ENCODE measurements at places on chromosomes 5 and 9.

DNA sequence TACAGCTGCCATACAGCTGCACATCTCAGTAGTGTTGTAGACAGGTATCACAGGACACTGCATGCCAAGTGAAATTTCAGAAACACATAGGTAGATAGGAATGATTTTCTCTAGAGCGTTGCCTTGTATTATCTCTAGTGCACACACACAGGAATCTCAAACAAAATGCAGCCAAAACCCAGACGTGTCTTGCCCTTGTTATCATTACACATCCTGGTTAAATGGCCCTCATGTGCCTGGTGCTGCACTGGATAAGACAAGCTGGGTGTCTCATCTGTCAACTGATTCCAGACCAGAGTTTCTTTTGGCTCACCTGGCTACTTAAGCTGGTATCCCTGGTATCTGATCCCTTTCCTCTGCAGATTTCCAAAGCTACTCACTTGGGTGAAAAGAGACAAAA is 59.7 kb downstream of the SAXO1 start:
- no peak overlapping the region for H3K27ac ChIP-seq
- H3K4me3 ChIP-seq = no peak overlapping the region
- H3K27me3 ChIP-seq = peaks cover 5% of the 10 kb centered on the region

GRCh38 chr5:74257645-74258313 is 382.7 kb downstream of the ENC1 start:
- H3K27me3 ChIP-seq = no peaks in the 10 kb centered on the region
- DNase-seq = no peak
- H3K4me1 ChIP-seq = no peaks in the 10 kb centered on the region
- H3K27ac ChIP-seq = no peak overlapping the region
- no peaks in the 10 kb centered on the region for H3K36me3 ChIP-seq
- no peak overlapping the region for H3K4me3 ChIP-seq

DNA sequence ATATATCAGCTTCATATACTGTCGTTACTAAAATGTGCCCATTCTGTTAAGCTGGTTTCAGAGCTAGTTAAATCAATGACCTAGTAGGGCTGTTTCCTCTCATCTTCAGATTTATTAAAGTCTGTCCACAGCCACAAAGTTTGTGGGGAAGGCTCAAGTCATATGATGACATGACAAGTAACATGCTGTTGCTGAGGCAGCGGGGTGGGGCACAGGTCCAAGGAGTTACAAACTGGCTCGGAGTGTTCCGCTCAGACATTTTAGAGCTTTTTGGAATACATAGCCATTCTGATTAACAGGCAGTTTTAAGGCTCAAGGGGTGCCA is 2.7 kb upstream of the ANP32B start:
- H3K27ac ChIP-seq = no peak overlapping the region
- H3K4me3 ChIP-seq = no peak overlapping the region
- H3K27me3 ChIP-seq = no peaks in the 10 kb centered on the region
- DNase-seq = no peak
- no peaks in the 10 kb centered on the region for H3K36me3 ChIP-seq
- H3K4me1 ChIP-seq = peaks cover 5% of the 10 kb centered on the region

GRCh38 chr9:128104171-128104618 is 23.3 kb downstream of the PTGES2 start:
- peaks cover 73% of the 10 kb centered on the region for H3K36me3 ChIP-seq
- H3K4me1 ChIP-seq = peaks cover 9% of the 10 kb centered on the region
- H3K27me3 ChIP-seq = no peaks in the 10 kb centered on the region
- peak overlapping the region; percentile 17 for H3K27ac ChIP-seq
- peak; percentile 87 for DNase-seq

DNA sequence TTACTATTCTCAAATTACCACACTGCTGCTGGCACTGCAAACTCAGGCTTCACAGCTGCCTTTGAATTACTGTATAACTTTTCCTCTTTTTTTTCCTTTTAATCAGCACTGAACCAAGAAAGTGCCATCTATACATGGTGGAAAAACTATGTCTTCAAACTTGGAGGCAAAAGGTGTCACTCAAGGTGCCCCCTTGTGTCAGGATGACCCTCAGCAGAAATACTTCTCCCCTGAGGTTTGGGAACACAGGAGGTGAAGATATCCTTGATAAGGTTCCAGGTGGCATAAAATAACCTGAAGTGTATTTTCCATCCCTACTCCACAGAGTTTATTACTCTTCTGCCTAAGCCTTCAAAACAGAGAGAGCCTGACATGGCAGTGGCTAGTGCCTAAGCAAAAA is 14.5 kb downstream of the FRMD3 start:
- no peaks in the 10 kb centered on the region for H3K36me3 ChIP-seq
- no peak for DNase-seq

GRCh38 chr9:19457693-19458009 is 48.8 kb downstream of the ACER2 start:
- peaks cover 10% of the 10 kb centered on the region for H3K4me1 ChIP-seq
- no peak overlapping the region for H3K27ac ChIP-seq
- no peaks in the 10 kb centered on the region for H3K36me3 ChIP-seq
- no peak for DNase-seq

DNA sequence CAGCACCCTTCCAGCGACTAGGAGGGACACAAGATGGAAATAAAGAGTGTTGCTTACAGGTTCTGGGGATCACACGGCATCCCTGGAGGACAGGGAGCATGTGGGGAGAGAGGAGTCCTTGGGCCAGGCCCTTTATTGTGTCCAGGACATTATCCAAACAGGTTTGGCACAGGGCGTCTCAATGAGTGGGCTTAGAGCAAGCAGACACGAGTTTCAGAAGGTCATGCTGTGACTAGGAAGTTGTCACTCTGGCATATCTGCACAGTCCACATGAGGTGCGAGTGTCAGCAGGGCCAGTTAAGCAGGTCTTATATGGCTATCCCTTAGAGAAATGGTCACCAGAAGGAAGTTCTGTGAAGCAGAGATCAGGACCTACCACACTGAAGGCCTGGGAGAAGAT is 174.5 kb upstream of the OTULINL start:
- no peak overlapping the region for H3K4me3 ChIP-seq
- peak overlapping the region; percentile 83 for H3K27ac ChIP-seq
- no peak for DNase-seq
- peaks cover 33% of the 10 kb centered on the region for H3K4me1 ChIP-seq
- no peaks in the 10 kb centered on the region for H3K27me3 ChIP-seq
- peaks cover 59% of the 10 kb centered on the region for H3K36me3 ChIP-seq

DNA sequence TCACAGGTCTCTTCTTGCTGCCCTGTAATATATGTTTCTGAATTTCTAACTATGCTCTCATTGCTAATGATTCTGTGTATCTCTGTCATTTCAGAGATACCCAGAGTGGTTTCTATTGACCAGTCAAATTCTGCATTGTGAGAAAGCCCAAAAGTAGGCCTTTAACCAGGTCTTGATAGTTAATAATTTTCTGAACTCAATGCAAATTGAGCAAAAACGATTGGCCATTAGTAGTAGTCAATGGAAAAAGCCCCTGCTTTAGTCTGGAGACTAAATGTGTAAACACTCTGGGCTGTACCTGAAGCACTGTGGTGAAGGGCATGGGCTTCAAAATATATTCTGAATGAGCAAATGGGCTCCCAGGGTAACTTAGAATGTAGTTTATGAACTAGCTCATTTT is 307.6 kb downstream of the ARL15 start:
- H3K27me3 ChIP-seq = no peaks in the 10 kb centered on the region
- H3K4me1 ChIP-seq = peaks cover 2% of the 10 kb centered on the region
- H3K27ac ChIP-seq = no peak overlapping the region

Data from osteoblast (primary cell).